Fibroblast of skin of back (primary cell): ENCODE measurements at places on chromosomes 7 and 10.
A peak's percentile ranks its signal among the peaks of the same experiment; 100 is the strongest.

GRCh38 chr10:14459665-14460064 is 128.9 kb upstream of the FRMD4A start:
- peak; percentile 32 for DNase-seq

DNA sequence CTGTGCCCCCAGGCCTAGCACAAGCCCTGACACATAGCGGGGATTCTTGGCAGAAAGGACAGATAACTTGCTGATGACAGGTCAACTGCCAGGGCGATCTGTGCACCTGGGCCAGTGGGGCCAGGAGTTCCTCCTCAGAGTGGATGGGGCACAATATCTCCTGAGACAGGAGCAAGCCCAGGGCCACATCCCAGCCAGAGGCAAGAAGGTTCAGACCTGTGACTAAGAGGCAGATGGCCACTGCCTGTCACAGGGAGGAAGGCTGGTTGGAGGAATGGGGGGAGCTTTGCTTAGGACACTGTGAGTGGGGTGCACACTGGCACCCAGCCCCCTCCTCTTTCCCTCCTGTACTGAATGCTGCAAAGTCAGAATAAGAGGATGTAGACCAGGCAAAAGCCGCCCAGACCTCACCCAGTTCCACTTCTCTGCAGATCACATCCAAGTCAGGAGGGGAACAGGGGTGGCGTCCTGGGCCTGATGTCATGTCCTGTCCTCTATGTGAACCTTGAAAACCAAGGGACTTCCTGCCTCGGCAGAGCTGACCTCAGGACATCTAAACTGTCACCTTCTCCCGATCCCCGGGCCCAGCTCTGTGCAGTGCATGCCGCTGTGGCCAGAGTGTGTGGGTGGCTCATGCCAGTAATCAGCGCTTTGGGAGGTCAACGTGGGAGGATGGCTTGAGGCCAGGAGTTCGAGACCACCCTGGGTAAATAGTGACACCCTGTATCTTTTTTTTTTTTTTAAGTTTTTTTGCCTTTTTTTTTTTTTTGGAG is 1.3 kb downstream of the GUSB start:
- peak; percentile 13 for DNase-seq

GRCh38 chr7:101128040-101128834 is 1.3 kb downstream of the SERPINE1 start:
- DNase-seq: peak; percentile 32

GRCh38 chr10:79073784-79074432 is 5.1 kb downstream of the ZMIZ1 start:
- peak; percentile 35 for DNase-seq

- DNase-seq: no peak
Measured at GRCh38 chr7:7772397-7772821, 54.0 kb upstream of the RPA3 start.

- DNase-seq: no peak
Measured at GRCh38 chr7:99791667-99792369, 7.8 kb upstream of the CYP3A4 start.

- no peak for DNase-seq
Measured at GRCh38 chr7:28061824-28062196, 118.8 kb downstream of the JAZF1 start.

- DNase-seq: peak; percentile 32
Measured at GRCh38 chr7:71480791-71481190, 348.8 kb downstream of the GALNT17 start.

GRCh38 chr10:102072673-102073527 is 7.8 kb downstream of the HPS6 start:
- peak; percentile 75 for DNase-seq

DNA sequence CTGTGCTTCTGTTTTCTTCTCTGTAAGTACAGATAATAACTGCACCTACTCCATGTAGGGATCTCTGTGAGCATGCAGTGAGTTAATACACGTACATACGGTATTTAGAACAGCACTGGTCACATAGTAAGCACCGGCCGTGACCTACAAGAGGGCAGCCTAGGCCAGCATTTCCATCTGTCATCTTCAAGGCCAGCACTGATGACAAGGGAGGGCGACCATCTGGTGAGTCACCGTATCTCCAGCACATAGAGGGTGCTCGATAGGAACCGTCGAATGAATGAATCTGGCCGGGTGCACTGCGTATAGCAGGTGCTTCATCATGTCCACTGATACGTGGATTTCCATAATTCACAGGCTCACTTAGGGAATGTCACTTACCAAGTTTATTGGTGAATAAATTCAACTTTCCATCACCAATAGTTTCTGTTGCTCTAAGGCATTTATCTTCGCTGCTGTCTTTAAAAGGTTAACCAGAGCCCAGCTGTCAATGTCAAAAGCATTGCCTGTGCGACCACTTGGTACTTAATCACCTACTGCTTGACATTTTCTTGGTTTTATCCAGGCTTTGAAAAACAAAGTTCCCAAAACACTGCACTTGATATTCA is 8.3 kb downstream of the NOD1 start:
- DNase-seq: no peak

- DNase-seq: no peak
Measured at GRCh38 chr7:156166692-156167416, 354.6 kb upstream of the SHH start.
